IMR-90 (cell line): ENCODE measurements at places on chromosomes 4 and X.

- DNase-seq, result no peak
These were observed 1021.1 kb downstream of the STIM2 start for GRCh38 chr4:27881705-27882104.

- peak; percentile 35 for DNase-seq
These were observed 437.5 kb upstream of the FGF16 start for GRCh38 chrX:77009691-77010090.

- no peak for DNase-seq
These were observed 14.1 kb downstream of the NAT8L start for GRCh38 chr4:2072971-2073807.

GRCh38 chr4:135921081-135921480 lies 1611.2 kb downstream of the PCDH18 start:
- no peak for DNase-seq

DNA sequence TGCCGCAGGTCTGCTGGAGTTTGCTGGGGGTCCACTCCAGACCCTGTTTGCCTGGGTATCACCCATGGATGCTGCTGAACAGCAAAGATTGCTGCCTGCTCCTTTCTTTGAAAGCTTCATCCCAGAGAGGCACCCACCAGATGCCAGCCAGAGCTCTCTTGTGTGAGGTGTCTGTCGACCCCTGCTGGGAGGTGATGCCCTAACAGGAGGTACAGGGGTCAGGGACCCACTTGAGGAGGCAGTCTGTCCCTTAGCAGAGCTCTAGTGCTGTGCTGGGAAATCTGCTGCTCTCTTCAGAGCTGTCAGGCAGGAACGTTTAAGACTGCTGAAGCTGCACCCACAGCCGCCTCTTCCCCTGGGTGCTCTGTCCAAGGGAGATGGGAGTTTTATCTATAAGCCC lies 162.7 kb downstream of the NAF1 start:
- DNase-seq, result no peak

GRCh38 chrX:112851161-112851779 lies 10.6 kb upstream of the AMOT start:
- no peak for DNase-seq

DNA sequence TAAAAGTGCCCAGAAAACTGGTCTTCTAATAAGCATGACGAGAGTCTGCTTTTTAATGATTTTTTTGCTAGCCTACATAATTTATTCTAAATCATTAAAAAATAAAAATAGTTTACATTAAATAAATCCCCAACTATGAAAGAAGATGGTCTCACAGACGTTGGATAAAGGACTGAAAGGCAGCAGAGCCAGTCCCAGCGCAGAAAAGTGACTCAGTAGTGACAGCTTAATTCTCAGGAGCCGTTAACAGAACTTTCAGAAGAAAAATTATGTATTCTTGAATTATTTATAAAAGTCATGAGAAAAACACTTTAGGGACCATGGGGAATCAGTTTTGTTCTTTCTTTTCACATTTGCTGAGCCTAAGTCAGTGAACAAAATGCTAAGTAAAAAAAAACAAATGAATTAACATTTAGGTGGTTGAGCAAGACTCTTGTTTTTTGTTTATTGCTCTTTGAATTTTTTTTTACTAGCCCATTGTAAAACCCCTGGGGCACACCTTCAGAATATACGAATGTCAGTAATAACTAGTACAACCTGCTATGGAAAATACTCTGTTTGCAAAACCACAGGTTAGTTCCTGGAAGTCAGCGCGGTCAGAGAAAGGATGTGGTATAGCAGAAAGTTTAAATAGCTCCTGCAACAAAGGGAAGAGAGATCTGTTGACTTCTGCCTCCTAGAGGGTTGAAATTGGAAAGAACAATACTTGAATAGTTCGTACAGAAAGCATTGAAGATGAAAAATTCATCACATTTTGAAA lies 50.4 kb upstream of the CCDC160 start:
- DNase-seq, result no peak

DNA sequence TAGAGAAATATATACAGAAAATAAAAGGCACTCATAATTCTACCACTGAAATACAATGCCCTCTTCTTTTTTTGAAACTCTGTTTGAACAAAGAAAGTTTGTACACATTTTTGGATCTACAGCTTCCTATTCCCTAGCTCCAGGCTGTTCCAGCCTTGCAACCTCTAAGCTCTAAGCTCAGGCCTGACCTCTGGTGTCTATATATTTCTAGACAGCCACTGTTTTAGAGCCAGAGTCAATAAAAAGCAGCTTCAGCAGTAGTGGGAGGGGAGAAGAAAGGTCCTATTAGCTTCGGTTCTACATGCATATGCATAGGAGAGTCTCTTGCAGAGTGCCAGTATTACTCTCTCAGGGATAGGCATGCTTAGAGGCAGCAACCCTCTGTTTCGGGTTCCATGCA lies 39.7 kb downstream of the CLDN2 start:
- DNase-seq, result peak; percentile 33

- peak; percentile 74 for DNase-seq
These were observed 11.2 kb upstream of the DACH2 start for GRCh38 chrX:86137071-86137470.

DNA sequence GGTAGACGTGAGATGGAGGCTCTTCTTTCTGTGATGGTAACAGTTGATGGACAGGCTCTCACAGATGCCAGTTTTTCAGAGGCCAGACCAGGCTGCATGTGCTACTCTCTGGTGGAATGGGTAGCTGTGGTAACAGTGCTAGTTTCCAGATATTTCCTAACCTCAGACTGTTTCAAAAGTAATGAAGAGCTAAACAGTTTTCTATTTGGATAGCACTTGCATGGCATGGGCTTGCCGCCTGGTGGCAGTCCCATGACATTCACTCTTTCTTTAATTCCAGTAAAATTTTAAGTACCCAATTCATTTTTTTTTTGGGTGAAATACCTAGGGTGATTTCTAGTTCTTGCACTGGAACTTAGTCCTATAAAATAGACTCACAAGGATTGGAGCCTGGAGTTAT lies 220.2 kb upstream of the MAD2L1 start:
- no peak for DNase-seq

DNA sequence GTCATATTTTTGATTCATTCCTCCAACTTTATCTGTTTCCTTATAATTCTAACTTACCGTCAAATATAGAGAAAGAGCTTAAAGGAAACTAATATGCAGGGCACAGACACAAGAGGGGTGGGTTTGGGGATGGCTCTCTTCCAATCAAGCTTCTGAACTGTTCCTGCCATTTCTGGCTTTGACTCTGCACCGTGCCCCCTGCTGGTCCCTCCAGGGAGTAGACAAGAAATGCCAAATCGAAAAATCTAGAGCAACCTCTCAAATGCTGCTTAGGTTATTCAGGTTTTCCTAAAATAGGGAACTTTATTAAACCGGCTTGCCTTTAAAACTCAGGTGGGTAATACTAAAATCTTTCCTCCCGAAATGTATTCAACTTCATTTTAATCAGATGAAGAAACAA lies 39.8 kb upstream of the VCX3A start:
- no peak for DNase-seq

DNA sequence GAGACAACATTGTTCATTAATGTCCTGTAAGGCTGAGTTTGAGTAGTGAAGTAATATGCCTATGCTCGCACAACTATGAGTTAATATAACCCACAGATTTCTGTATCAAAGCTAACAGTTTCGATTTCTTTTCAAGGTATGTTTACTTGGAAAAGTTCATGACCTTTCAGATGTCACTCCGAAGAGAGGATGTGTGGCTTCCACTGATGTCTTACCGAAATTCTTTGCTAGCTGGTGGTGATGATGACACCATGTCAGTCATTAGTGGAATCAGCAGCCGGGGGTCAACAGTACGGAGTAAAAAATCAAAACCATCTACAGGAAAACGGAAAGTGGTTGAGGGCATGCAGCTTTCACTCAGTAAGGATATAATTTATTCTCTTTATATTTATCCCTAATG lies 124.9 kb downstream of the STAG2 start:
- DNase-seq, result no peak

GRCh38 chr4:186719925-186720694 lies 3.5 kb downstream of the FAT1 start:
- DNase-seq, result no peak

GRCh38 chrX:110004215-110004614 lies 1.3 kb downstream of the TMEM164 start:
- no peak for DNase-seq

DNA sequence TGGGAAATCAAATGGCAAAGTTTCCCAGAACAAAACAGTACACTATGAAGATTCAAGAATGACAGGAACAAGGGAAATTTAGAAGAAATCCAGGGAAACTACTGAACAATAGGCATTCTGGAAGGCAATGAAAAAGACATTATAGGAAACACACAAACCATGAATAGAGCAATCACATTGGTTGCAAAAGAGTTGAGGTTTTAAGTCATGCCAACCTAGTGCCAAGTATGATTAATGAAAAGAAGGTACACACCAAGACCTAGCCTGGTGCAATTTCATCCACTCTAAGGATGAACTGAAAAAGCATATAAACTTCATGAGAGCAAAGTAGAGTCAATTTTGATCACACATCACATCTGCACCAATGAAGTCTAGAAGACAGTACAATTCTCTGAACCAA lies 326.9 kb downstream of the PDHA2 start:
- DNase-seq, result no peak

DNA sequence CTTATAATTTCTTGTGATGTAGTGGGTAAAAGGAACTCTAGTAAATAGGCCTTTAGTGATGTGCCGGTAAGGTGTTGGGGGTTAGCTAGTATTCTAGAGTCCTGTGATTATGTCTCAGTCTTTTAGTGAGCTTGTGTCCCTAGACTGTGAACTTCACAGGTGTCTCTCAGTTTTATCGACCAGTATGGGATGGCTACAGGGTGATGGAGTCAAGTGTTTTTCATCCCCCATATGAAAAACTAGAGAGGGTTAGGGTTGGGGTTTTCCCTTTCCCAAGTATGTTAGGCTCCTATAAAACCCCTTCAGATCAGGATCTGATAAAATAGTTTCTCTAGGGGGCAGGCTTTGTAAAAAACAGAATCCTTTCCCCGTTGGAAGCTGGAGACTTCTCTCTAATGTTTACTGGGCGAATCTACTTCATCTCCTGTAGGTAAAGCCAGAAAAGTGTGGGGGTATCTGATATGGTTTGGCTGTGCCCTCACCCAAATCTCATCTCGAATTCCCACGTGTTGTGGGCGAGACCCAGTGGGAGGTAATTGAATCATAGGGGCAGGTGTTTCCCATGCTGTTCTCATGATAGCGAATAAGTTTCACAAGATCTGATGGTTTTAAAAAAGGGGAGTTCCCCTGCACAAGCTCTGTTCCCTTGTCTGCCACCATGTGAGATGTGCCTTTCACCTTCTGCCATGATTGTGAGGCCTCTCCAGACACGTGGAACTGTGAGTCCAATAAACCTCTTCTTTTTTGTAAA lies 120.8 kb downstream of the DTHD1 start:
- no peak for DNase-seq

- peak; percentile 90 for DNase-seq
These were observed 42.5 kb upstream of the MAP9 start for GRCh38 chr4:155419266-155419665.

- no peak for DNase-seq
These were observed 231.7 kb upstream of the AFF2 start for GRCh38 chrX:148268673-148269072.

DNA sequence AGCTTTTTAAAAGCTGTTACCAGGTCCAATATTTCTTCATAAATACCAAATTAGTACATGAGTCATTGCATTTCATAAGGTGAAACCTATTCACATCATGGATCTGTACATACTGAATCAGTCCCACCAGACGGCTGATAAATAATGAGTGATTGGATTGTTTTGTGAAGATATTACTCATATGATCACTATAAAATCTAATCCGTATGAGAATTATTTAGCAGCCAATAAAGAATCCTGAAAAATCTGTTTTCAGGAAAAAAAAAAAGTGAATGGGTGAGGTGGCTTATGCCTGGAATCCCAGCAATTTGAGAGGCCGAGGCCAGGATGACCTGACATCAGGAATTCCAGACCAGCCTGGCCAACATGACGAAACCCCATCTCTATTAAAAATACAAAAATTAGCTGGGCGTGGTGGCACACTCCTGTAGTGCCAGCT lies 438.1 kb downstream of the INPP4B start:
- DNase-seq, result no peak

GRCh38 chr4:13922459-13922858 lies 294.9 kb upstream of the BOD1L1 start:
- no peak for DNase-seq

- peak; percentile 68 for DNase-seq
These were observed 91.2 kb downstream of the ARHGAP10 start for GRCh38 chr4:147823130-147823529.

GRCh38 chrX:5842601-5843000 lies 386.1 kb downstream of the NLGN4X start:
- no peak for DNase-seq

- no peak for DNase-seq
These were observed 2.7 kb downstream of the AFAP1 start for GRCh38 chr4:7937006-7937405.

DNA sequence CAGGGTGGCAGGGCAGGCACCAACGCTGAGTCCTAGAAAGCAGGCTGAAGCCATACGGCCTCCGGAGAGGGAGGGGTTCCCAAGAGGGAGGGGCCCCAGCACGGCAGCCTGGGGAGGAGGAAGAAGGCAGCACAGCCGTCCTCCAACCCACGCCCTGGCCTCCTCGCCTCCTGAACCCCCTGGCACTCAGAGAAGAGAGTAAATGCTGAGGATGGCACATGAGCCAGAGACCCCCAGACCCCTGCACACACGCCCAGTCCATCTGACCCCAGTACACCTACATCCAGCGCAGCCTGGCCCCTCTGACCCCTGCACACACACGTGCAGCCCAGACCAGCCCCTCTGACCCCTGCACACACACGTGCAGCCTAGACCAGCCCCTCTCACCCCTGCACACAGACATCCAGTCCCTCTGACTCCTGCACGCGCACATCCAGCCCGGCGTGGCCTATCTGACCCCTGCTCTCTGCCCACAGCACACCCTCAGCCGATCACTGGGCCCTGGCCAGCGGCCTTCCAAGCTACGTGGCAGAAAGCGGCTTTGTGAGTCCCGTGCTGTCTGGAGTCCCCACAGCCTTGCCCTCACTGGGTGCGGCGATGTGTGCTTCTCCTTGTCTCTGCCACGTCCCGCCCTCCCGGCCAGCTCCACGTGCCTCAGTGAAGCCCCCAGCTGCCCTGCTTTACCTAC lies 18.5 kb downstream of the ATP5ME start:
- no peak for DNase-seq

DNA sequence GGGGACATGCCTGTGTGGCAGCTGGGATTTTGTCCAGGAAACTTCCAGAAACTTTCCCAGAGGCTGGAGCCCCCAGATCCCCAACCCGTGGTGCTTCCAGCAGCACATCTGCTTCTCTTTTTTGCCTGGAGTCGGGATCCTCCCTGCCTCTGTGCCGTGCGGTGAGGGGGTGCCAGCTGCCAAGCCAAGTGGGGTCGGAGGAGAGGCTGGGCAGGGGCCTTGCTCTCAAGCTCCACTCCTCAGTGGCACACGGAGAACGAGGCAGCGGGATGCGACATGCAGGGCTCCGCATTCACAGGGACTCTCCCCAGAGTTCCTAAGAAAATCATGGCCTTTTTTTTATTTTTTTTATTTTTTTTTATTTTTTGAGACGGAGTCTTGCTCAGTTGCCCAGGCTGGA lies 120.7 kb downstream of the PSAPL1 start:
- DNase-seq, result no peak

GRCh38 chrX:37912304-37912703 lies 64.9 kb upstream of the DYNLT3 start:
- DNase-seq, result no peak

- DNase-seq, result no peak
These were observed 21.7 kb downstream of the PNMA6F start for GRCh38 chrX:153299855-153300254.

- DNase-seq, result no peak
These were observed 1372.4 kb downstream of the C4orf33 start for GRCh38 chr4:130468340-130468739.

GRCh38 chrX:132956421-132957210 lies 1.8 kb downstream of the HS6ST2 start:
- DNase-seq, result no peak
